Daoy (cell line): ENCODE measurements at places on chromosomes 3 and 15. TPM values are rescaled to one million over a fixed set of nuclear protein-coding genes. Genes with fewer than 3 reads are reported as not detected.

GRCh38 chr3:141489203-141489602 is 2.4 kb downstream of the RASA2 start:
- no peak for DNase-seq

DNA sequence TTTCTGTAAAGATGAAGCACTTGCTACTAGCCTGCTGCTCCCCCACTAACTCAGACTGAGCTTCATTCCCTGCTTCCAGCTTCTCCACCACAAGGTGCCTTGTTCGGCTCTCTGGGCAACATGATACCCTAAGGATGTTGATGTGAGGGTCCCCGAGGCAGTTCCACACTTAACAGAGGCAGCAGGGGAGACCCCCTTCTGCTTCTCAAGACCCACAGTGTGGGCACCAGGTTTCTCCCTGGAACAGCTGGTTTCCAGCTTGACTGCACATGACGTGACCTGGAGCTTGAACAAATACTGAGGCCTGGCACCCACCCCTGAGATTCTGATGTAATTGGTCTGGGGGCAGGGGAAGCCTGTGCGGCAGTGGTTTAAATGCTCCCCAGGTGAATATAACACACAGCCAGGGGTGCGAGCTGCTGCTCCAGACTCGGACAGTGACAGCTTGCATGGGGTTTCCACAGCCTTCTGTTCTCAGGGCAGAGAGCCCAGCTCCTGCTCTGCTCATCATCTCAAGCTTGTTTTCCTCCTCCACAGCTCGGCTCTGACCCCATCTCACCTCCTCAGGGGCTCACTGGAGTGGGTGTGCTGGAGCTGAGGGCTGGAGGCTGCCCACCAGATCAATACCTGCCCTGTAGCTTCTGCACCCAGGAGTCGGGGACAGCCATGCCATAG is 95.0 kb upstream of the HACD2 start:
- peak; percentile 23 for DNase-seq

DNA sequence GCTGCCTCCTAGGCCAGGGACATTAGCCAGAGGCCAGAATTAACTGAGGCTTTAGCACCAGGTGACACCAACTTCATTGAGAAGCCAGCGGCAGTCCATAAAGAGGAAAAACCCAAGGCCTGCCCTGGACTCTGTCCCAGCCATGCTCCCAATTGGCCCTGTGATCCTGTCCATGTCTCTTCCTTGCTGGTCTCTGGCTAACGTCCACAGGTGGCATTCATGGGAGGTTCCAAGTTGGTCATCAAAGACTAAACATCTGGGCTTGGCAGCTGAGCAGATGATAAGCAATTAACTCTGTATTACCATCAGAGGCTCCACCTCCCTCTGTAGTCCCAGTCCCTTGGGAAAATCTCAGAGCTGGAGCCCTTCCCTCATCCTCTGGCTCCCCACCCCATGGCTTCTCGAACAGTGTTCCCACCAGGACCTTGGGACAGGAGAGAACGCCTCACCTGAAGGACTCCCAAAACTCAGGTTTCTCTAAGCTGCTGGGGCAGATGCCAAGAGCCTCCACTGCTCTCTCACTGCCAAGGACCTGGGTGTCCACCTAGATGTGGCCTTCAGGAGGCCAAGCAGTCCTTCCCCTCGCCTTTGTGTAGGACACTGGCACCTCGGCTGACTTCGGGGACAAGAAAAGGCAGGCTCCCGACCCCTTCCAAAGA is 40.4 kb downstream of the GOLGA6A start:
- no peak for DNase-seq

DNA sequence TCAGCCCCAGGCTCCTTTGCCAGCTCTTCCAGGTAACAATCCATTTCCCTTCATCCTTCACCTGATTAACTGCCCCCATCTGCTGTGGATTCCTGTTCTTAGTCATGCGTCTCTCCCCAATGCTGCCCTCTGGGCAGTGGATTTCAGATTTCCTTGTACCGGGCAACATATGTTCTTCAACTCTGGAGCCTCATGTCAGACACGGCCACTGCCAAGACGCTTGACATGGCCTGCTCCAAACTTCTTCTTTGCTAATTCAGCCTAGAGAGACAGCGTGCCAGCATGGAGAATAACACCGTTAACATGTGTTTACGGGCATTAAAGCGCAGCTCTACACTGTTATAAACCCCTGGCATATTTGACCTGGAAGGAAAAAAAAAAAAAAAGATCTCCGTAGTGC is 1035.1 kb upstream of the NR2F2 start:
- no peak for DNase-seq

C2CD4A gene
- total RNA-seq, result not detected in 2 replicates

EAF2 gene
- total RNA-seq, result 11.3 and 23.3 TPM in 2 replicates

ISLR gene
- total RNA-seq, result 0.06 and 0.29 TPM in 2 replicates

NFKBIZ gene
- total RNA-seq, result 23.2 and 65.5 TPM in 2 replicates

DENND6A gene
- total RNA-seq, result 13.3 and 30.7 TPM in 2 replicates

- DNase-seq, result no peak
Measured at GRCh38 chr3:4729061-4729973, 236.2 kb downstream of the ITPR1 start.

DNA sequence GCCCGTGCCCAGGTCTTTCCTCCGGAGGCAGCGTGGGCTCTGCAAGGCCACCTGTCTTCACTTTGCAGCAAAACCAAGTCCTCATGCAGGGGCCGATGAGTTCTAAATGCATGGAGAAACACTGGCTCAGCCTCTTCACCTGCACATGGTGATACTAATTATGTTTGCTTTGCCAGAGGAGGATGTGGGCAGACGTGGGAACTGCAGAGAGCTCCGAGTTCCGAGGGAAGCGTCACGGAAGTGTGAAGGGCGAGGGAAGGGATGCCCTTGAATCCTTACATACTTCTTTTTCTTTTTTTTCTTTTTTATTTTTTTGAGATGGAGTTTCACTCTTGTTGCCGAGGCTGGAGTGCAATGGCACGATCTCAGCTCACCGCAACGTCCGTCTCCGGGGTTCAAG is 74.8 kb downstream of the GABRG3 start:
- DNase-seq, result no peak

DNA sequence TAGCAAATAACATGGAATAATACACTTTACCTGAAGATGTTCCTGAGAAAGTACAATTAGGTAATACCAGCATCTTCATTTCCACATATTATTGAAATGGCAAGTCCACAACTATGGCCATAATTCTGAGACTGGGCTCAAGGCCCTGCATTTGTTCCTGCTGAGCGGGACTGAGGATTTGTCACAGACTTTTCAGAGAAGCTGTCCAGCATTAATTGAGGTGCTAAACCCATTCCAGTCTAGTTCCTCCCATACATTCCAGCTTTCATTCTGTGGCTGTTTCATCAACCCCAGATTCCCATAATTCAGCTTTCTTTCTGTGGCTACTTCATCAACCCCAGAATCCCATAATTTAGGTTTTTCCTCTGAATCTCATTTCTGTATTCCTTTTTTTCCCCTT is 293.4 kb upstream of the GBE1 start:
- no peak for DNase-seq

DNA sequence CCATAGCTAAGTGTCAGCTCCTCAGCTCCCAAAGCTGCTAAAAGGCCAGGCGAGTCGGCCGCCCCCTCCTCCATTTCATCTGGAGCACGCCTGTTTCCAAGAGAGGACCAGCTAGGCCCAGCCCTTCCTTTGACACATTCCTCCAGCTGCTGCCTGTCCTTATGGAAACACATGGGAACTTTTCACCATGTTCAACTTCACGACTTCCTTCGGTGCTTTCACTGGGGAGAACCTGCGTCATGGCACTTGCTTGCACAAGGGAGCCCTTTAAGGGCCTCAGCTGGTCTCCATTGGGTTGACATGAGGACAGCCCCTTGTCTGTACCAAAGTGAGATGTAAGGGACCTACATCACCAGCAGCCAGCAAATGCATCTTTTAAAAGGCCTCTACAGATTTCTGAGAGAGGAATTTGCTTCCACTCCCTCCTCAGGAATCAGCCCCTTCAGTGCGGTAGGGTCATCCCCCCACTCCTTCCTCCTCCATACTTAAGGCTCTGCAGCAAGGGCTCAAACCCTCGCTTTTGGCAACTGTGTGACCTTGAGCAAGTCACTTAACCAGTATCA is 2.1 kb downstream of the MAGI1 start:
- peak; percentile 13 for DNase-seq

UQCC5 gene
- total RNA-seq, result 3.8 and 13.9 TPM in 2 replicates

MESP1 gene
- 1.2 and 1.5 TPM in 2 replicates for total RNA-seq

GRCh38 chr15:36109943-36110658 is 469.3 kb upstream of the CDIN1 start:
- peak; percentile 27 for DNase-seq

GRCh38 chr15:34927726-34928125 is 41.8 kb downstream of the AQR start:
- DNase-seq, result no peak

TF gene
- total RNA-seq, result not detected in 2 replicates

GRCh38 chr3:172856795-172857742 is 106.5 kb downstream of the ECT2 start:
- peak; percentile 52 for DNase-seq

GRCh38 chr3:193465992-193466608 is 87.5 kb upstream of the ATP13A5 start:
- DNase-seq, result no peak

ACVR2B gene
- total RNA-seq, result 2.9 and 3.7 TPM in 2 replicates

GRCh38 chr3:13083898-13084297 is 10.7 kb upstream of the IQSEC1 start:
- no peak for DNase-seq

DNA sequence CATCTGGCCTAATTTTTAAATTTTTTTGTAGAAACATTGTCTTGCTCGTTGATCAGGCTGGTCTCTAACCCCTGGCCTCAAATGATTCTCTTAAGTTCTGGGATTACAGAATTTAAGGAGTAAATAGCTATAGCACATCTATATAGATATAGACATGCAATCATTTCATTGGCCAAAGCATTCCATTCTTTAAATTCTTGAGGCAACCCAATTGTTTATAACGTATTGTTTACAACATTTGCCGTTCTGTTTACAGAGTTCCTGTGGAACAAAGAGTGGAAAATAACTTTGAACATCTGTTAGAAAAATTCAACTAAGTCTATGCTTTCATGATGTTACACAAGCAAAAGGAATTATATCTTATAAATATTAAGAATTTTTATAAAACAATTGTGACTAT is 205.2 kb upstream of the ROBO2 start:
- no peak for DNase-seq

DNA sequence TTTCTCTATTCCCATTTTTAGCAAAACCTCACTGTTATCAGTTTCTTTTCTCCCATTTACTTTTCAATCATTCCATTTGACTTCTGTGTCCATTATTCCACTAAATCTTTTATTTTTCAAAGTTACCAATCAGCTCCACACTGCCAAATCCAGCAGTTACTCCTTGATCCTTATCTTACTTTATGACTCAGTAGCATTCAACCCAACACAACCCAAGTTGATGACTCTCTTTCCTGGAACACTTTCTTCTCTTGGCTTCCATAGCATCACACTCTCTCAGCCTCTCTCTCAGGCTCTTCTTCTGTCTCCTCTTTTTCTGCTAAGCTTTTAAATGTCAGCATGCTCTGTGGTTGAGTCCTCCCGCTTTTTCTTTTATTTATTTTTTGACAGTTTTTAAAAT is 36.3 kb downstream of the RASGRP1 start:
- DNase-seq, result peak; percentile 24

GOLGA6D gene
- not detected in 2 replicates for total RNA-seq

DNA sequence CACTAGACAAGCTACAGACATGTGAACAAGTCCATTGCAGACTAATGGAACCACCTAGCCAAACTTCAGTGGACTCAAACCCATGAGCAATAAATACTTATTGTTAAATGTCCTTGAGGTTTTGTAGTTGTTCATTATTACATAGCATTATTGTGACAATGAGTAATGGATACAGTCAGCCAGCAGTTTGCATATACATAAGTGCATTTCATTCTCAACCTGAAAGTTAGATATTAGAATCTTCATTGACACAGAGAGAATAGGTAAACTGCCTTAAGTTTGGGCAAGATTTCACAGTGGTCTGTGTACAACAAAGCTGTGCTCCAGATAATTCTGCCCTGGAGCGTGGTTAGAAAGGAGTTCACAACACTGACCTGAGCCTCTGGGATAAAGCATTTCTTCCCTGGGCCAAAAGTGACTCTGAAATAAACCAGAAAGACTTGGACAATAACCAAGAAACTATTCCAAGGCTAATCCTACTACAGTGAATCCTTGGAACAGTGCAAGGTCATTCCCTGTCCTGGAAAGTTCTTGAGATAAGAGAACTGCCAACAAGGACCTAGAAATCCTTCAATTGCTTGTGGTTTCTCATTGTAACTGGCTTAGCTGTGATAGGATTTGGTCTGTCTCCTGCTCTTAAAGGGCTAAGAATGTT is 225.5 kb upstream of the STT3B start:
- DNase-seq, result no peak

DNA sequence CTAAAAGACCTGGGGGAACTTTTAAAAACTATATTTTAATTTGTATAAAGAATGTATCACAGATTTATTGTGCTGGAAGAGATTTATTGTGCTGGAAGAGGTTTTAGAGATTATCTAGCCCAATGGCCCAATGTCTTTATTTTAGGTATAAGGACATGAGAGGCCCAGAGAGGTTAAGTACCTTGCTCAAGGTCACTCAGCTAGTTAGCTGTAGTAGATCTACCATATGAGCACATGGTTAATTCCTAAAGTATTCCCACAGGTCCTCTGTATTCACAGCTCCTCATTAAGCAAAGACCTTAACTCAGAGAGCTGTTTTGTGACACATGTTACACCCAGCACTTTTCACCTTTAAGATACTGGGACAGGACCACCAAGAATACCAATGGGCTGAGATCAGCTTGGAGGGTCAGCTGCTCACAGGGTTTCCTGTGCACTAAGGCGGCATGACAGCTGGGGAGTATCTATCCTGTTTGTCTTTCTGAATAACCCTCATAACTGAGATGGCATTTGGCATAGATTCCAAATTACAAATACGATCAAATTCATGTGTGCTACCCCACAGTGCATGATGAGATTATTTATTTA is 143.1 kb upstream of the TBL1XR1 start:
- peak; percentile 66 for DNase-seq

GAP43 gene
- 0.06 and 0.12 TPM in 2 replicates for total RNA-seq

DNA sequence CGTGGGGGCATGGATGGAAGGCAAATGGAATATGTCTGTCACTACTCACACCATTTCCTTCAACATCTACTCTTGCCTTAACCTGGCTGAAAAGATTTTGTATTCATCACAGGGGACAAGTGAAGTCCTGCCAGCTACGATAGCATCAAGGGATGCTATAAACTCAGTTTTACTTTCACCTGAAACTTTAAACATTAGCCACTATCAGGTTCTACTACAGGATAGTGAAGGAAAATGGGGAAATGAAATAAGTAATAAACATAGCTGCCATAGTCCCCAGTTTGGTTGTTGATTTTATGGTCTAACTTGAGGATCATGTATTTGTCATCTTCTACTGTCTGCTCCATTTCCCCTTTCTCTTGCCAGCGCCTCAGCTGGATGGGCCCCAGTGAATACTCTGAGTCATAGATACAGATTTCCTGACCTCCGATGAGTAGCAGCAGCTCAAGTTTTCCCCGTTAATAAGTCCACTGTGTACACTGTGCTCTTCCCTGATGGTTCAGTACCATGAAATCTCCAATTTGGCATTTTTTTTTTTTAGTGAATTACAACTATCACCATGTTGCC is 338.2 kb upstream of the SLCO3A1 start:
- peak; percentile 85 for DNase-seq

- DNase-seq, result no peak
Measured at GRCh38 chr15:100311833-100312476, 29.8 kb downstream of the ADAMTS17 start.

- DNase-seq, result no peak
Measured at GRCh38 chr3:155555479-155556060, 189.3 kb downstream of the PLCH1 start.
